Activated CD8-positive, alpha-beta memory T cell treated with anti-CD3 and anti-CD28 coated beads, Interleukin-2, amount 10 ng/mL, durations not matched to agents 7 days and 5 days (primary cell): ENCODE measurements at places on chromosomes 6 and 20.

- no peak for DNase-seq
These were observed 288.1 kb upstream of the SUPT3H start for GRCh38 chr6:45665859-45666258.

DNA sequence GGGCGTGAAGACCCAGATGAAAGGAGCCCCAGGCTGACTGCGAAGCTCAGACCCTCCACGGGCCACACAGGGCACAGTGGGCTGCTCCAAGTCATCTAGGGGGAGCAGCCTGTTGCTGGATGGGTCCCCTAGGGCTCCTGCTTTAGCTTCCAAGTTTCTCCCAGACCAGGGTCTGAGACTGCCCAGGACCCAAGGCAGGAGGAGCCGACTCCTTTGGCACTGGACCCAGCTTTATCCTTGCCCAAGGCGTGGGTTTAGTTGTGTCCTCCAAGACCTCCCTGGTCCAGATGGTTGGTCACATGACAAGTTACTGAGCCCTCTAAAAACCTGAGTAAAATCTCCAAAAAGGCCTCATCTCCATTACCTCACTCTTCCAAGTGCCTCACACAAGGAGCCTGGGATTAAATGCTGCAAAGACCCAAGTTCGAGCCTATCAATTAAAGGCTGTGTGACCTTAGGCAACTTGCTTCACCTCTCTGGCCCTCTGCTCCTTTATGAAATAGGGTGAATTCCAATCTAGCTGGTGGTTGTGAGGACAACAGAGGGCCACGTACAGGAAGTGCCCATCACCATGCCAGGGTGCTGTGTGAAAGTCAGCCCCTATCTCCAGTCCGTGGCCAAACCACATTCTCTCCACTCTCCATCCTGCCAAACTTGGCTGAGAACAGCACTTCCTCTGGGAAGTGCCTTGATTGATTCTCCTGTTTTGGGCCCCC, 2.5 kb downstream of the NECAB3 start:
- DNase-seq, result no peak

- no peak for DNase-seq
These were observed 27.1 kb downstream of the RNF217 start for GRCh38 chr6:124989136-124989983.

GRCh38 chr6:14819001-14819400, 426.9 kb upstream of the JARID2 start:
- no peak for DNase-seq

- no peak for DNase-seq
These were observed 225.7 kb downstream of the HAO1 start for GRCh38 chr20:7714549-7714948.

GRCh38 chr6:63923139-63923739, 287.6 kb downstream of the PHF3 start:
- no peak for DNase-seq
